ENCODE measurements at places on chromosomes 2 and 18. TPM values are rescaled to one million over a fixed set of nuclear protein-coding genes. Genes with fewer than 3 reads are reported as not detected.

ASPRV1 gene
- 0.26 TPM for total RNA-seq

BMP10 gene
- not detected for total RNA-seq

- H3K4me1 ChIP-seq = no peaks in the 10 kb centered on the region
- no peak overlapping the region for H3K27ac ChIP-seq
- H3K27me3 ChIP-seq = no peaks in the 10 kb centered on the region
- H3K36me3 ChIP-seq = no peaks in the 10 kb centered on the region
Measured at GRCh38 chr2:175786471-175787124, 215.5 kb downstream of the LNPK start.

E2F6 gene
- total RNA-seq = 22.1 TPM

DNA sequence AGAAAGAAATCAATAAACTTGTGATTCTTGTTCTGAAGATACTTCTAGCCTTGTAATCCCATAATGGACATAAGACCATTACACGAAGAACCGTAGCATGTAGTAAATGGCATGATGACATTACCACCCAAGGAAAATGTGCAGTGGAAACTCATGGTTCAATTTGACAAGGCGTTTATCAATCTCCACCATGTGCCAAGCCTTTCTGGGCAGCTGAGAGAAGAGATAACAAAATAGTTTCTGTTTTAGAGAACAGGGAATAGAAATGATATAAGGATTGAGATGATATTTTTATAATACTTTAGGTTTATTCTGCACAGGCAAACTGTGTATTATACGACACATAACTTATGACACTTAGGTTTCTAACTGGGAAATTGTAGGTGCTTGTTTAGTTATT lies 19.2 kb downstream of the ABI2 start:
- H3K4me3 ChIP-seq = no peak overlapping the region
- H3K27ac ChIP-seq = no peak overlapping the region
- H3K27me3 ChIP-seq = no peaks in the 10 kb centered on the region
- H3K36me3 ChIP-seq = no peaks in the 10 kb centered on the region
- no peaks in the 10 kb centered on the region for H3K4me1 ChIP-seq

- no peaks in the 10 kb centered on the region for H3K4me1 ChIP-seq
- no peak overlapping the region for H3K27ac ChIP-seq
- no peak for DNase-seq
Measured at GRCh38 chr18:79626905-79627749, 52.5 kb upstream of the CTDP1 start.

LINC00305 gene
- not detected for total RNA-seq

- no peaks in the 10 kb centered on the region for H3K36me3 ChIP-seq
- H3K4me1 ChIP-seq = no peaks in the 10 kb centered on the region
- peak overlapping the region; percentile 21 for H3K27ac ChIP-seq
- no peak overlapping the region for H3K4me3 ChIP-seq
- no peaks in the 10 kb centered on the region for H3K27me3 ChIP-seq
Measured at GRCh38 chr2:212912445-212913103, 238.8 kb downstream of the IKZF2 start.
